AG08395 (cell line): ENCODE measurements at places on chromosomes 6 and 20.

- DNase-seq, result no peak
Measured at GRCh38 chr6:35495258-35496035, 1.4 kb downstream of the TEAD3 start.

DNA sequence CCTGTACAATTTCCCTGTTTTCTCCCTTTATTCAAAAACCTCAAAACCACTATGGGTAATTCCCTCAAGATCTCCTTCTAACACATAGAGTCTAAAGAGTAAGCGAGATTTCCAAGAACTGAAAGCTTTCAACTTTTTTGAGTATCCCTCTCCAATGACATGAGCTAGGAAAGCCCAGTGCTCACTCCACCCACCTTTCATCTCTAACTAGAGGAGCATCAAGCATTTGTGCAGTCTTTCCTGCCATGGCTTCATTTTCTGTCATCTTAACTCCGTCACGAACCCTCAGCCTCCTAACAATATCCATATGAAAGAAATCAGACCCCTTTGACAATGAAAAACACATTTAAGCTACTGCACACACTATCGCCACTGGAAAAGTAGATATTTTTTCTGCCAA lies 91.9 kb upstream of the SUPT3H start:
- no peak for DNase-seq

DNA sequence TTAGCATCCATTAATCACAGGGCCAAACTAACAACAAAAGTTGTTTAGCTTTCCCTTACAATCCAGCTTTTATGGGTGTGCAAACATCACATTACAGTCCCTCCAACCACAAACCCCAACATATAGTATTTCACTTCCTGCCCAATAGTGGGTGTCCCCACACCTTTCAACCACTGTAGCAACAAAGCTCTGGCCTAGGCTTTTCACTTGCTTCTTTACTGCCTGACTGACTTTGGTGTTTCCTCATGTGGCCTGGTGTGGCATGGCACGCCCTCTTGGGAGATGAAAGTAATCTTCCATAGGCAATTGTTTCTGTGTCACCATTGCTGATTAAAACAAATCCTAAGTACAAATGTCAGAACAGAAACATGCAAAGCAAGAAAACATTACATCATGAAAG lies 46.3 kb downstream of the MCM8 start:
- no peak for DNase-seq

DNA sequence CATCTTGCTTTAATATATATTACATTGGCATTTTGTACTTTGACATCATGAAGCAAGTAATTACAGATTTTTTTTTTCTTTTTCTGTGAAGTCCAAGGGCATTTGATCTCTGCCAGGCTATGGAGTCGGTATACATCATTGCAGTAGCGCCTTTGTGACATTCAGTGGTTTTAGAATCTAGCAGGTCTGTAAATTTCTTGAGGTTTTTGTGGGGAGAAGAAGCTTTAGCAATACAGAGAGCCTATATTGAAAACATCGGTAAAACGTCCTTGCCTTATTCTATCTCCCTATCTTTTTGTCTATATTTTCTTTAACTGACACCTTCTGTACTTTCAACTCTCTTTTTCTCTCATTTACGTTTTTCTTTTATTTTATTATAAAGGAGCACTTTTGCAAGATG lies 47.2 kb downstream of the DUSP22 start:
- no peak for DNase-seq

GRCh38 chr6:31368461-31368860 lies 11.5 kb upstream of the HLA-B start:
- no peak for DNase-seq

DNA sequence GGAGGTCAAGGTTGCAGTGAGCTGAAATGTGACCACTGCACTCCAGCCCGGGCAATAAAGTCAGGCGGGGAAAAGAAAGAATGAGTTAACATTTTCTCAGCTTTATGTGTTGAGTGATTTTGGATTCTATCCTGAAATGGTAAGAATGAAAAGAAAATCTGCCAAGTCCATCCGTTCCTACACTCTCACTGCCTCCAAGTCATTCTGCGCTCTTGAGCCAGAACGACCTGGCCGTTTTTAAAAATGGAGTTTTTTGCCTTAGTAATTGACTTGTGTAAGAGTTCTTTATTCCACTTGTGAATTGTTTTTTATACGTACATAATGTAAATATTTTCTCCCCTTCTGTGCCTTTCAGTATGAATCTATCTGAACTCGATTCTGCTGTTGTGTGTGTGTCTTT lies 28.7 kb downstream of the DNAJC5 start:
- DNase-seq, result no peak

DNA sequence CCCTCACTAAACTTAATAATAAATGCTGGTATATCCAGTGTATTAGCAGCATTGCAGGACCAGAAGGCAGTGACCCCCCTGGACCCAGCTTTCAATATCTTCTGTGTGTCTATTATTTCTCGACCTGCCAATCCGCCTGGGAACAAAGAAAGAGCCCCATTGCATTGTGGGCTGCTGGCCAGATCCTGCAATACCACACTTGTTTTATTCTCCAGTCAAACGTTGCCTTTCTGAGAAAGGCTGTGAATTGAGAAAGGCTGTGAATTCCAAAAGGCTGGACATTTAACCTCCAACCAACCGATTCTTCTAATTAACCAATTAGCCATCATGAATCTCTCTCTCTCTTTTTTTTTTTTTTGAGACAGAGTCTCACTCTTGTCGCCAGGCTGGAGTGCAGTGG lies 1.5 kb upstream of the MTO1 start:
- no peak for DNase-seq

GRCh38 chr6:79750806-79751205 lies 119.7 kb downstream of the SH3BGRL2 start:
- no peak for DNase-seq

GRCh38 chr6:7132398-7133035 lies 24.8 kb downstream of the RREB1 start:
- DNase-seq, result no peak

DNA sequence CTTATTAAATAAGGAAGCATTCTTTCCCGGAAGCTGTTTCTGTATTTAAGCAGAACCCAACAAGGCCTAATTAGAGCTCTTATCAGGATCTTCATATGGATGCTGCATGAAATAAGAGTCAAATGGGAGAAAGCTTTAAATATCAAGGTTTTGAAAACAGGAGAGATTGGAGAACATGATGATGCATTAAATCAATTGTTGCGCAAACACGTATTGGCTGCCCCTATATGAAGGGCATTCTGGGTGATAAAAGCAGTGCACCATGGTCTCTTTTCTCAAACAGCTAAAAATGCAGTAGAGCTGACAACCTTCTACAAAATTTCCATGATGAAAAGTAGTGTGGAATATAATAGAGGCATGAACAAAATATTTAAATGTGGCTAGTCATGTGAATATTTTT lies 98.9 kb downstream of the TBXT start:
- no peak for DNase-seq

GRCh38 chr6:166639921-166640320 lies 12.9 kb upstream of the RPS6KA2 start:
- no peak for DNase-seq

- no peak for DNase-seq
Measured at GRCh38 chr20:4244700-4245485, 229.5 kb upstream of the RNF24 start.

DNA sequence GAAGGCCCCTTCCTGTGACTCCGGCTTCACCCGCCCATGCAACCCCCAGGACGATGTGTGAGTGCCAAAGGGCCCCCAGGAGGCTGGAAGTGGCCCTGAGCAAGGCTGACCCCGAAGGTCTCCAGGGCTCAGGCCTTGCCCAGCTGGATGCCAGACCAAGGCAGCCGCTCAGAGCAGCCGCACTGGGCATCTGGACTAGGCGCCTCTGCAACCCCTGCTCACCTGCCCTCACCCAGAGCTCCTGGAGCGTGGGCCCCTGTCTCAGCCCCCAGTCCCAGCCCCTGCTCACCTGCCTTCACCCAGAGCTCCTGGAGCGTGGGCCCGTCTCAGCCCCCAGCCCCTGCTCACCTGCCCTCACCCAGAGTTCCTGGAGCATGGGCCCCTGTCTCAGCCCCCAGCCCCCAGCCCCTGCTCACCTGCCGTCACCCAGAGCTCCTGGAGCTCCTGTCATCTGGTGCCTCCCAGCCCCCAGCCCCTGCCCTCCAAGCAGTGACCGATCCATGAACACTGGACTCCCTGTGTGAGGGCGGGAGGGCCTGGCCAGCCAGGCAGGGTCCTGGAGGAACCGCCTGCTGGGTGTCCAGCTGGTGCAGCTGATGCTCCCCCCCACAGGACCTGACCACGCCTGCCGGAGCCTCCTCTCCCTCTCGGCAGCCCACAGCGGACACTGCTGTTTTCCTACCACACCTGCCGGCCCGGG lies 1.1 kb downstream of the SRMS start:
- no peak for DNase-seq

GRCh38 chr6:135537741-135538301 lies 40.3 kb upstream of the AHI1 start:
- DNase-seq, result peak; percentile 38

DNA sequence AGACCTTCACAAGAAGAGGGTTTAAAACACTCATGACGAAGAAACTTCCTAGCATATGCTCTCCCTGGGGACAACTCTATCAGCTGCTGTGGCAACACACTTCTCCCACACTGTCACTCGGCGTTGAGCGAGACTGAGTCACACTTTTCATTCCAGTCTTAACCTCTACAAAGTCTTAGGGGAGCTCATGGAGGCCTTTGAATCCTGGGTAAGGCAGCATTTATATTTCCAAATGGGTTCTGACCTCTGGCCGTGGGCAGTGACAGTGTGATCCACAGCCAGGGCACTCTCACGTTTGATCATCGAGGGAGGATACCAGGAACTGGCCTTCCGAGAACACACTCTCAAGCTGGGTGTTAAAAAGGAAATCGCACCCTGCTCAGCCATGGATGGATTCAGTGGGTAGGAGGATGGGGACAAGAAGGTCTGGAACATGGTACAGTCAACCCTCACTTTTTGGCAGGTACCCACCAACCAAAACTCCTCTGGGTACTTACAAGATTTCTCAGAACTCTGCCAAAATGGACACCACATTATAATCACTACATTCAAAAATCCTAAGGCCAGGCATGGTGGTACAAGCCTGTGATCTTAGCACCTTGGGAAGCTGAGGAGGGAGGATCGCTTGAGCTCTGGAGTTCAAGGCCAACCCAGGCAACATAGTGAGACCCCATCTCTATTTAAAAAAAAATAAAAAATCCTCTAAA lies 19.6 kb downstream of the RRBP1 start:
- DNase-seq, result peak; percentile 93

DNA sequence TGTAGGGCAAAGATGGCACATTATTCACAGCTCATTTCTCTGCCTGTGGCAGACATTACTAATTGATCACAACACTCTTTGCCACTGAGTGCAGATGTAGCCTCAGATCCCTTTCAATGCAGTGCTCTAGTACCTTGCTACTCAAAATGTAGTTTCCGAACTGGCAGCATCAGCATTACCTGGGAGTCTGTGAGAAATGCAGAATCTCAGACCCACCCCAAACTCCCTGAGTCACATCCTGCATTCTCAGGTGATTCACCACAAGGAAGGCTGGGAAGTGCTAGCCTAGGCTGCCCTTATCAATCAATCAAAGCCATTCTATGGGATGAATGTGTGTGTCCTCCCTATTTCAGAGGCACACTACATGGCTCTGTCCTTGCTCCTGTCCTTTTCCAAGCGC lies 58.5 kb downstream of the PCNA start:
- DNase-seq, result no peak

DNA sequence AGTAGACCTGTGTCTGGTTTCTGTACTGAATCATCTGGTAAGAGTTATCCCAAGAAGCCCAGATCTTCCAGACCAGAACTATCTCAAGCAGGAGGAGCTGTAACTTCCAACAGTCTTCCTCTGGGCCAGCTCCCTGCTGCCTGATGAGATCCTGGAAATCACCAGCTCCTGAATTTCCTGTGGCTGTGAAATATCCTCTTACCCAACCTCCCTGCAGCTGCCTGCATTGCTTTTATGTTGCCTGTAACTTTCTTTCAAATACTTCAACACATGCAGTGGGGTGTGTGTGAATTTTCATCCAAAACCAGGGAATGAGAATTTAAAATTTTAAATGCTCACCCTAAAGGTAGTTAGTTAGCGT lies 160.5 kb upstream of the LAMP5 start:
- peak; percentile 14 for DNase-seq

GRCh38 chr20:50655311-50655880 lies 35.9 kb downstream of the RIPOR3 start:
- DNase-seq, result peak; percentile 71

DNA sequence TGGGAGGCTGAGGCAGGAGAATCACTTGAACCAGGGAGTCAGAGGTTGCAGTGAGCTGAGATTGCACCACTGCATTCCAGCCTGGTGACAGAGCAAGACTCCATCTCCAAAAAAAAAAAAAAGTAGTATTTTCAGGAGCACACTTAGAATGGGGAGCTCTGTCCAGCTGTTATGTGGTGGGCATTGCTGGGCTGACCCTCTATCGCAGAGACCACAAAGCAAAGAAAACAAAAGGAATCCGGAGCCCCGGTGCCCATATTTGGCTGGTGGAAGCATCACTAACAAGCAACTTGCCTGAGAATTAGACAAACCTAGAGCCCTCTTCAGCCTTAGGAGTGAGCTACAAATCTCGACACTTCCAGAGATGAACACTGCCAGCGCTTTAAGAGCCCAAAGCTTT lies 137.3 kb upstream of the GPR6 start:
- DNase-seq, result no peak

DNA sequence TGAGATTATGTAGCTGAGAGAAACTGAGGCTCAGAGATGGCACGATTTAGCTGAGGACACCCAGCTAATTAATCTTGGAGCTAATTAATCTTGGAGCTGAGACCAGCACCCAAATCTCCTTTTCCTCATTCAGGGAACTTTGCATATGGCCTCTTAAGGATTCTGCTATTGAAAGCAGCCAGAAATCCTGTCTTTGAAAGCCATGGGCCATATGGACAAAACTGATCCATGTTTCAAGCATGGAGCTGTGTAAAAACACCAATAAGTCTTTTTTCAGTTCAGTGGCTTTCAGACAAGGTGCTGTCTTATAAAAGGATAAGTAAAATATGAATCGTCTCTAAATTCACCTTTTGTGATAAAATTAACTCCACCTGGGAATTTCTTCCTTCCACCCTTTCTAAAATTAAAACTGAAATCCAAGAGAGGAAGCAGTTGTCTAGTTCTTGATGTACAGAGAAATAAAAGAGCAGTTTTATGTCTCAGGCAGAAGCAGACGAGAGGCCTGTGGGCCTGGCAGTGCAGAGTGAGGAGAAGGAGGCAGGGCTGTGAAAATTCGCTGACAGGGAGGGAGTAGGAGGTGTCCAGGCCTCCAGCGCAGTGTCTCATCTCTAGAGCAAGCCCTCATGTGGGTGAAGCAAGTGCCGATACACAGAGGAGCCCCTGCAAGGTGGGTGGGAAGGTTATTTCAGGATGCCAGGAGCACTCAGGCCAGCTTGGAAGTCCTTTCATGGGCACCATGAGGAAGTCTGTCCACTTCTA lies 266.9 kb downstream of the UST start:
- DNase-seq, result no peak
